ENCODE measurements at places on chromosomes 11 and 22.

DNA sequence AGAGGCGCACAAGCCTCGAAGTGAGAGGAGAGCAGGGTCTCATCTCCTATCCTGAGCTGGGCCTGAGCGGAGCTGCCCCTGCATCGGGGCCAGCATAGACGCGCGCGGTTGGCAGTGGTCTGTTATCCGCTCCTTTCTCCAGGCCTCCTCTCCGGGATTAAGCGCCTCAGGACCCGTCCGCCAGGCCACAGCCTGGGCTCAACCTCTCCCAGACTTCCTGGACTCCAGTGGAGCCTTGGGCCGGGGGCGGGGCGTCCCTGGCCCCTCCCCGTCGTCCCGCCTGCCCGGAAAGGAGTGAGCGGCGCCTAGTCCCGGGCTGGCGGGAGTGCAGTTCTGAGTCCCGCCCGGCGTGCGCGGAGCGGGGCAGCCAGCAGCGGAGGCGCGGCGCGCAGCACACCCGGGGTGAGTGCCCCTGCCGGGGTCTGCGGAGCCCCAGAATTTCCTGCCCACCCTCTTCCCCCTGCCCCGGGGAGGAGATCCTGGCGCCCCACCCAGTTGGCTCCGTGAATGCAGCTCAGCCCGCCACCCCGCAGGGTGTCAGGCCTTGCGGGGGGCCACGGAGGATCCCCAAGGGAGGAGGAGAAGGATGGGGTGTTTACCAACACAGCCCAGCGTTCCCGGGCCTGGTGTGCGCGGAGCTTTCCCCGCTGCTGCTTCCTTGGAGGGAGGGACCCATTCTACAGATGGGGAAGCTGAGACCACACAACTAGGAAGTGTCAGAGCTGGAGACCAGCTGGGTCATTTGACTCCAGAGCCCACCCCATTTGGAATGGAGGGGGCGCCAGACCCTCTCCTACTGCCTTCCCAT is at the start of gene TCIRG1:
Gene TCIRG1 (plus strand): TSS at position 308 of the 808 bp plus-strand sequence. CDS start 2,247 bp downstream, outside the sequence.
- peak; percentile 84 for DNase-seq

GRCh38 chr11:65362320-65362931 is 7.9 kb downstream of the TIGD3 start:
- DNase-seq: no peak

DNA sequence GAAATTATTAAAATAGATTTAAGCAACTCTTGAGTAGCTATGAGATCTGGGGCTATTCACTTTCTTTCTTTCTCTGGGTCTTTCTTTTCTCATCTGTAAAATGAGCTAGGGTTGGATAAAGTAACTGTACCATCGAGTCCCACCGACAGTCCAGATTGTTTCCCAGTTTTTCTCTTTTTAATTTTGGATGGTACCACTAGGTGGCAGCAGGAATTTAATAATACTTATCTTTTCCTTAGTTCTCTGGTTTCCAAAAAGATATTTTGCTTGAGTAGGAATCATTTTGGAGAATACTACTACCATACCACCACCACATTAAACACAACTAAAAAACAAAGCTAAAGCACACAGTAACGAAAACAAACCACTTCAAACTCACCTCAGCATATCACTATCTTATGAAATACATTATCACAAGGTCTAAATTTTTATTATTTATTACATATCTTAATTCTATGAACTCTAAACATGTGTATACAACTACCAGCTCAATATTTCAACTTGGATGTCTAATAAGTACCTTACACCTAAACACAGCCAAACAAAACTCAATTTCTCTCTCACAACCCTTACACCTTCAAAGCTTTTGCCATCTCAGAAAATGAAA is 584.0 kb downstream of the KCNA4 start:
- no peak for DNase-seq

GRCh38 chr11:110242746-110243145 is 53.7 kb downstream of the RDX start:
- no peak for DNase-seq

DNA sequence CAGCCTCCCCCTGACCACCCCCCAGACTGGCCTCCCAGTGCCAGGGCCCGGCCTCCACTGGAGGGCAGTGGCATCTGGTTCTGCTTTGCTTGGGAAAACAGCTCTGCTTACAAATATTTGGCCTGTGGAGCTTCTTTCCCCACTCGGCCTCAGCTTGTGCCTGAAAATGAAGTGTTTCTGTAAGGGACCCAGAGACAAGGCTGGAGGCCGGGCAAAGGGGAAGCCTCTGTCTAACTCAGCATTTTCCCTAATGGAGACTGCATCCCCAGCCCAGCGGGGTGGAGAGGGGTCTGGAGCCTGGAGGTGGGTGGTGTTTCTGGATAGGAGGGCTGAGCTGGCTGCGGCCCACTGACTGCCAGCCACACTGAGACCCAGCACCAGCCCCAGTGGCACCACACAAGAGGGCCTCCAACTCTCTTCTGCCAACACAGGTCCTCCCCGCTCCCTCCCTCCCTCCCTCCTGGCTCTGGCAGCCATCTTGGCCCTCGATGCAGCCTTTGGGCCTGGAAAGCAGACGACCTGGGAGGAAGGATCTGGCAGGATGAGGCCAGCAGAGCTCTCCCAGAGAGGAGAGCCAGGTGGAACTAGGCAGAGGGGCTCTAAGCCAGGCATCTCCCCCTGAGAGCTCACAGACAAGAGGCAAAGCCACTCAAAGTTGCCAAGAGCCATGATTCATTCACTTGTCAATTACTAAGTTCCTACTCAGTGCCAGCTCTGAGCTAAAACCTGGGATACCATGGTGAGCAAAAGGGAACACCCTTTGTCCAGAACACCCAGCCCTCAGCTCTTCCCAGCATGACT is 77.1 kb upstream of the CD82 start:
- no peak for DNase-seq

GRCh38 chr11:95985174-95985808 is 61.4 kb upstream of the MTMR2 start:
- DNase-seq: no peak

GRCh38 chr11:65129649-65130441 is 4.5 kb downstream of the SYVN1 start:
- no peak for DNase-seq

All from activated CD8-positive, alpha-beta memory T cell treated with anti-CD3 and anti-CD28 coated beads, Interleukin-2, amount 50 U/mL, for 48 hours (primary cell).